Myocyte (in vitro differentiated cells): ENCODE measurements at places on chromosomes 11 and 22. TPM values are rescaled to one million over a fixed set of nuclear protein-coding genes. Genes with fewer than 3 reads are reported as not detected.

- DNase-seq: peak; percentile 67
Measured at GRCh38 chr11:27385245-27385644, 22.2 kb upstream of the CCDC34 start.

GRCh38 chr11:121741351-121741760 lies 288.6 kb upstream of the SORL1-AS1 start:
- DNase-seq: no peak

DNA sequence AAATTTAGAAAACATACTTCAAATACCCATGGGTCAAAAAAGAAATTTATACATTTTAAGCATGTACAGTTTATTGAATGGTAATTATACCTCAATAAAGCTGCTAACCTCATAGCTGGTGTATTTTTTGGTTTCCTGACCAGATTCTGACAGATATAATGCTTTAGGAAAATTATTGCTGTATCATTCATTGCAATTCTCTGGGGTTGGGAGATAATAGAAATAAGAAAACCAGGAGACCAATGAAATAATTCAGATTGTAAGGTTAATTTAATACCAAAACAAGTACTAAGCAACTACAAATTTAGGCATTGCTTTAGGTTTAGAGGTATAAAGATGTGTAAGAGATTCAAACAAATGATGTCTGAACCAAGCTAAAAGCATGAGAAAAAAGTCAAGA lies 120.1 kb downstream of the ENTHD1 start:
- no peak for DNase-seq

- no peak for DNase-seq
Measured at GRCh38 chr11:31820438-31820818, 9.3 kb upstream of the PAX6 start.

DNA sequence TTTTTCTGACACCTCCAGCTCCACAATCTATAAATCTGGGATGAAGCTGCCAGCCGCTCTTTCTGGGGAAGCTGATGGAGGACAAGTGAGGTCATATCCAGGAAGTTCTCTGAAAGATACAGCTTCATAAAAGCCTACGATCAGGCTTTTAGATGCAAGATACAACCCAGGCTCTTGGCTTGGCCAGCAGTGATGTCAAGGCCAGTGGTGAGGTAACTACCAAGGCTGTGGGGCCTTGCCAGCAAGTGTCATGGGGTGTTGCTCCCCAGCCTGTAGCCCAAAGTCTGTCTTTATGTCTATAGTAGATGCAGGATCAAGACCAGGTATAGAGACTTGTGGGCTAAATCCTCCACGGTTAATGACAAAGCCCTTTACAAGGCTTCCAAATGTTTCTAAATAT lies 70.1 kb upstream of the TIMP3 start:
- DNase-seq: no peak

BBOX1 gene
- 0.16 TPM in 1 of 2 replicates, not detected in the other for total RNA-seq

OR51B2 gene
- 0.80 TPM in 1 of 2 replicates, not detected in the other for total RNA-seq

TEX12 gene
- not detected in 2 replicates for total RNA-seq

STK33 gene
- total RNA-seq: 0.10 and 0.45 TPM in 2 replicates
